ENCODE measurements at places on chromosomes 16 and 17. TPM values are rescaled to one million over a fixed set of nuclear protein-coding genes. Genes with fewer than 3 reads are reported as not detected.

Gene CD300LB
- total RNA-seq = not detected

Gene CRYBA1
- not detected for total RNA-seq

Gene KRTAP3-2
- not detected for total RNA-seq

Gene B4GALNT2
- not detected for total RNA-seq

Gene PYY
- not detected for total RNA-seq

Gene EFCAB13
- total RNA-seq = 5.3 TPM

Gene CNGB1
- not detected for total RNA-seq

Gene HIRIP3
- total RNA-seq = 7.7 TPM

Gene FOXJ1
- total RNA-seq = 0.39 TPM

Gene KRT24
- total RNA-seq = not detected

Gene CIITA
- total RNA-seq = 0.93 TPM

Gene SULT1A1
- 2.5 TPM for total RNA-seq

Gene TCAP
- 2.1 TPM for total RNA-seq

Gene COX6A2
- total RNA-seq = not detected

Gene CRYM
- 8.1 TPM for total RNA-seq

Gene IGF2BP1
- 21.9 TPM for total RNA-seq

Gene PLA2G15
- 46.9 TPM for total RNA-seq

Gene TLCD3B
- not detected for total RNA-seq

Gene IGFALS
- total RNA-seq = not detected

All from glomerular endothelial cell (primary cell).